Activated effector memory CD4-positive, alpha-beta T cell treated with anti-CD3 and anti-CD28 coated beads, Interleukin-2, amount 50 U/mL, for 16 hours (primary cell): ENCODE measurements at places on chromosomes 5 and 9.
A peak's percentile ranks its signal among the peaks of the same experiment; 100 is the strongest.

GRCh38 chr9:133048595-133048994 is 13.2 kb upstream of the CEL start:
- DNase-seq: no peak

DNA sequence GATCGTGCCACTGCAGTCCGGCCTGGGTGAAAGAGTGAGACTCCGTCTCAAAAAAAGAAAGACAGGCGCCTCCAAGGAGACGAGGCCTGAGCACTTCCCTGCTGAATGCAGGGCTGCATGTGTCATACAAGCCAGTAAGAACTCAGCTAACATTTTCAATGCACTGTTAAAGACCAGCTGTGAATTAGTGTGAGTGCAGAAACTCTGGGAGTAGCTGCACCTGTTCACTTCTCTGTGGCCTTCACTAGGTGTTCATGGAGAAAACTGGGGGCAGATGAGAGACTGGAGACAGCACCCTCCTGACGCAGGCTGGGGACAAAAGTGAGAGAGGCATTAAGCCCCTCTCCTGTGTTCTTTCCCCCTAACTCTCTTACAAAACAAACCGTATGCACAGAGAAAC is 41.8 kb downstream of the FBXO10 start:
- DNase-seq: no peak

- no peak for DNase-seq
These were observed 75.5 kb downstream of the PTPN3 start for GRCh38 chr9:109422641-109423040.

DNA sequence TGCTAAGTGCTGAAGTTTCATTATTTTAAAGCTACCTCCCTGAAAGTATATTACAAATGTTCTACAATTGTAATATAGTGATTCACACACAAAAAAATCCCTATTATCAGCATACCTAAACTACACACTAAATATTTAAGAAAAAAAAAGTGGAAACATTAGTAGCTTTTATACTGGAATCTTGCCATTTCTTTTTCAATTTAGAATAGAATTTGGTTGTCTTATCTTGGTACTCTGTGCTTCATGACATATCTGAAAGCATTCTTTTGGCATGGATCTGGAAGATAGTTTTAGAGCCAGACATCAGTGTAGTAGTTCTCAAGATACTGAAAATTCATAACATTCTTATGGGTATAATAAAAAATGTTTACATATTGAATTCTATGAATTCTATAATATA is 35.0 kb downstream of the SLC1A3 start:
- no peak for DNase-seq

DNA sequence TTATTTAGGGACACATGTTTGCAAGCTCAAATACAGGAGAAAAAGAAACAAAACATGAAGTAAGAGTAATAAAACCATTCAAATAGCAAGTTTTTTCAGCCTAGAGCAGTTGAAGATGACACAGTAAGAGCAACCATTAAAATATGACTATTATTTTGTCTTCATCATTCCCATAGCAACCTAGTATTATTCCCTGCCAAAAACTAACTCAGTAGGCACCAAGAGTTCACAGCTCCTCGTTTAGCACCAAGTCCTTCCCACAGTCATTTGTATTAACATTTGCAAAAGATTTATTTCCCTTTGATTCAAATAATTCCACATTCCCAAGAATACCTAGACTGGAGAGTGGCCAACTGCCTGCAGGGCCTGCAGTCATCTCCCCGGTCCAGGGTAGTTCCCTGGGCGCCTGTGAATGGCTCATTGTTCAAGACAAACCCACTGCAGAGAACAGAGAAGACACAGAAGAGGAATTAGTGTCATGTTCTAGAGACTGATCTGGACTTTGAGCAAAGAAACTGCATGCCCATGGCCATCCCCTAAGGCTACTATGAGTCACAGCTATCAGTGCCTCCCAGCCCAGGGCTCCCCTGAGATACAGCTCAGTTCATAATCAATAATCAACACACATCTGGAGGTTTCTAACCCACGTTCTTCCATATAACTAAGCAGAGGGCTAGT is 139.1 kb upstream of the MAP3K1 start:
- no peak for DNase-seq

GRCh38 chr9:133135146-133135745 is 14.2 kb upstream of the RALGDS start:
- peak; percentile 91 for DNase-seq

GRCh38 chr5:6326776-6327175 is 51.6 kb downstream of the MED10 start:
- DNase-seq: no peak

DNA sequence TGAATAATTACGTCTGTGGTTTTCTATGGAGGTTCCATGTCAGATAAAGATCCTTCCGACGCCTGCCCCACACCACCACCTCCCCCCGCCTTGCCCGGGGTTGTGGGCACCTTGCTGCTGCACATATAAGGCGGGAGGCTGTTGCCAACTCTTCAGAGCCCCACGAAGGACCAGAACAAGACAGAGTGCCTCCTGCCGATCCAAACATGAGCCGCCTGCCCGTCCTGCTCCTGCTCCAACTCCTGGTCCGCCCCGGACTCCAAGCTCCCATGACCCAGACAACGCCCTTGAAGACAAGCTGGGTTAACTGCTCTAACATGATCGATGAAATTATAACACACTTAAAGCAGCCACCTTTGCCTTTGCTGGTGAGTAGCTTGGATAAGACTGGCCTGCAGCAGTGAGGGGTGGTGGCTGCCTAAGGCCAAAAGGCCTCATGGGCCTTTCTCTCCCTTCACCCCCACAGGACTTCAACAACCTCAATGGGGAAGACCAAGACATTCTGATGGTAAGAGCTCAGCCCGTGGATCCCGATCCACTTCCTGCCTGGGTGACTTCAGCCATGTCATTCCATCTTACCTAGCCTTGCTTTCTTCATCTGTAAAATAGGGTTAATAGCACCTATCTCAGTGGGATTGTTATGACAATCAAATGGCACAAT is at the start of gene IL3:
Gene IL3 (plus strand): TSS at position 155 of the 661 bp plus-strand sequence. CDS start 52 bp downstream, at position 207.
- peak; percentile 51 for DNase-seq

DNA sequence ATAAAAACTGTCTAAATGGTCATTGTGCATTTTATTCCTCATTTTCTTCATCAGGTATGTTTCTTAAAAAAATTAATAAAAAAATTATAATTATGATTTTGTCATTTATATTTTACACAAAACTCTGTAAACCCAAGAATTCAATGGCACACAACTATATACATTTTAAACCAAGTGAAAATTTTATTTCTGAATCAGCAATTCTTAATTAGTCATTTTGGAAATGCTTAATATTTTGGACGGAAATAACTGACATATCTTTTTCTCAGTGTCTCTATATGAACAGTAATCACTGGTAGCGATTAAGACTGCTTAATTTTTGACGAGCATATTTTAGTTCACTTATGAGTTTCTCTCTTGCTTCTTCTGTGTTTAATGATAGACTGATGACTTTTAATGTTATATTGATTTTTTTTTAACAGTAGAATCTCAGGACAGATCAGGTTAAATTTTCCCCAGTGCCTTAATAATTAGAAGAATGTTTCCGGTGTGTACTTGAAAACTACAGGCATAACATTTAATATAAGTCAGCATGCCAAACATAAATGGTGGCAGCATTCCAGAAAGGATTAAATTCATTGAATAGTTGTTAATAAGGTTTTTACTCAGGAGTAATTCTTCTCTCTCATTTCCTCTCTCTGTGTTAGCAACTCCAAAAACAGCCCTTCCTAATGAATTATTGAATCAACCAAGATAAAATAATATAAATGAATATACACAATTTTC is 644.7 kb upstream of the CDH6 start:
- no peak for DNase-seq

- DNase-seq: peak; percentile 88
These were observed 4.7 kb upstream of the TNIP1 start for GRCh38 chr5:151085517-151086041.

DNA sequence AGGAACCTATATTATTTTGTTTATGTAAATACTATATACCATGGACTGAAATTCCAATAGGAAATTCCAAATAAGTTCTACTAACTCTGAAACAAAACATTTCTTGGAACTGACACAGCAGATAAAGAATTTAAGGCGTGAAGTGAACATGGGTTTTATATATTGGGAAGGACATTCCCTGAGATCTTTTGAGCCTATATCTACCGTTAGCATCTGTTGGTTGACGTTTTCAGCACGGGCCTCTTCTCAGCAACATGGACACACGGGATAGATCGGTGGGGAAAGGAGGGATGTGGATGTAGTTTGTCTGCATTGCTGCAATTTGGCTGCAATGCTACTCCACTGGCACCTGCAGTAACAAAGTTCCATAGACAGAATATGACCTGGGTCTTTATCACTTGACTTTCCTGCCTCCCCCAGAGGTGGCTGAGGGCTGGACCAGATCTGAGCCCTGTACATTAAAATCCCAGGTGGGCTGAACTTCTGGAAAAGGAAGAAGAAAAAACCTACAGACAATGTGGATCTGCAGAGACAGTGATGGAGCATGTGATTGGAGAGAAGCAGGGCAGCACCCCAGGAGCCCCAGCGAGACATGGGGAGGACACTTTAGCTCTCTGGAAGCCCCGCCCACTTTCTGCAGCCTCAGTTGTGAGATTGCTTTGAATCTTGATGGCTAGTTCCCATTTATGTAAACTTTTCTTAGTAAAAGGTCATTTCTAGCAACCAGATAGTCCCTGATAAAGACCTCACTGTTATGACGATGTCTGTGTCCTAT is 91.2 kb upstream of the CPEB4 start:
- DNase-seq: no peak

- no peak for DNase-seq
These were observed 62.1 kb downstream of the C5orf15 start for GRCh38 chr5:133906303-133906702.

- DNase-seq: no peak
These were observed 267.2 kb upstream of the DAB2 start for GRCh38 chr5:39691993-39692392.

DNA sequence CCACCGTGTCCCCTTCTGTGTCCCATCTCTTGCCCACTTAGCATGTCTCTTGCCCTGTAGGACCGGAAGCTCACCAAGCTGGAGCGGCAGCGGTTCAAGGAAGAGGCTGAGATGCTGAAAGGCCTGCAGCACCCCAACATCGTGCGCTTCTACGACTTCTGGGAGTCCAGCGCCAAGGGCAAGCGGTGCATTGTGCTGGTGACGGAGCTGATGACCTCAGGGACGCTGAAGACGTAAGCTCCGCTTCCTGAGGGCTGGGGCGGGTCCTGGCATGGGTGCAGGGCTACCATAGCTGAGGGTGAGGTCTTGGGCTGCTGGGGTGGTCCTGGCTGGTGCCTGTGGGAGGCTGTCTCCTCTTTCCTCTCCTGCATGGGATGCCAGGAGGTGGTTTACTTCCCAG is 45.7 kb downstream of the WNK2 start:
- DNase-seq: no peak

GRCh38 chr9:14899042-14899814 is 11.0 kb downstream of the FREM1 start:
- DNase-seq: no peak

- DNase-seq: no peak
These were observed 19.3 kb upstream of the GPR150 start for GRCh38 chr5:95600557-95600956.

GRCh38 chr9:91026266-91026665 is 224.6 kb downstream of the SYK start:
- DNase-seq: no peak

DNA sequence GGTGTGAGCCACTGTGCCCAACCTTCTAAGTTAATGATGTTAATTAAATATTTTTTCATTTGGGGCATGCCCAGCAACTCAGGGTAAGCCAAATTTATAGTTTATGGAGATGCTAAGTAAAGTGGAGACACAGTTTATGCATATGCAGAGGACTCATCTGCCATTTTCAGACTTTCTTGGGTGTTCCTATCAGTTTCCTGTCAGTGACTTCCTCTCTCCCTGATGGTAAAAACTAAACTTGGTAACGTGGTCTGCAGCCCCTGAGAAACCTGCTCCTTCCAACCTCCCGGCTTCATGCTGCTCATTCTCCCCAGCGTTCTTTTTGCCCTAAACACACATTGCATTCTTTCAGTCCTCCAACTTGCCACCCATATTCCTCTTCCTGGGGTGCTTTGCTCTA is 48.4 kb upstream of the TUT7 start:
- DNase-seq: no peak

DNA sequence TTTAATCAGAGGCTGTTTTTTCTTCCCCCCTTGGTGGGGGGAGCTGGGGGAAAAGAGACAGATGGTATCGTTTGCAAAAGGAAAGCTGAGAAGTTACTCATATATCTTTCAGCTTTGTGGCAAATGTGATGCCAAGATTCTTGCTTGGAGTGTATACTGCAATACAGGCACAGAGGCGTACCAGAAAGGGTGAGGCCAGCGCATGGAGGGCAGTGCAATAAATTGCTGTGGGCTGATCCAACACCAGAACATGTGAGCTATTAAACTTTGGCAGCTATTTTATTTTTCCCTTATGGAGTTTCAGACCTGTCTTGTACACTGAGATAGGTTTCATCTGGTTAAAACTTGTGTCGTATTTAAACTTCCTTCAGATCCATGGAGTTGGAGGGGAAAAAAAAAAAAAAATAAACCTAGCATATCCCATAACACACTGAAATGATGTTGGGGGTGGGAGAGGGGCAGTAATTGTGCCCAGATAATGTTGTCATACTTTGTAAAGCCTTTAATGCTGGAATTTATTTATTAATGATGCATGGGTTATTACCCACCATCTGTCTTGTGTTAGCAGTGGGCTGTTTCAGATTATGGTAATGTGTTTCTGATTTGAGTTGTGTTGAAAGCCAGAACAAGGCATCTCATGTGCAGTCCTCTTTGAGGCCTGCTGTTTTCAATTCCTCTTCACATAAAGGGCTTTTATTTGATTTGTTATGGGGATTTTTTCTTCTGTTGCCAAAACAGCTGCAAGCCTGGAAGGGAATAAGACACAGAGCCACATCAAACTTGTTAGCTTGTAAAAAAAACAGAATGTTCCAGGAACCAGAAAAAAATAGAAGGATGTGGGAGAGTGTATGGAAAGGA is 891.3 kb downstream of the TLE1 start:
- DNase-seq: no peak

GRCh38 chr9:93436218-93436617 is 15.3 kb upstream of the FAM120A start:
- DNase-seq: no peak

- no peak for DNase-seq
These were observed 113.8 kb upstream of the ANKRD55 start for GRCh38 chr5:56346741-56347535.

GRCh38 chr9:4997631-4998030 is 12.6 kb downstream of the JAK2 start:
- no peak for DNase-seq

- DNase-seq: no peak
These were observed 29.4 kb downstream of the OLFM1 start for GRCh38 chr9:135116881-135117280.

DNA sequence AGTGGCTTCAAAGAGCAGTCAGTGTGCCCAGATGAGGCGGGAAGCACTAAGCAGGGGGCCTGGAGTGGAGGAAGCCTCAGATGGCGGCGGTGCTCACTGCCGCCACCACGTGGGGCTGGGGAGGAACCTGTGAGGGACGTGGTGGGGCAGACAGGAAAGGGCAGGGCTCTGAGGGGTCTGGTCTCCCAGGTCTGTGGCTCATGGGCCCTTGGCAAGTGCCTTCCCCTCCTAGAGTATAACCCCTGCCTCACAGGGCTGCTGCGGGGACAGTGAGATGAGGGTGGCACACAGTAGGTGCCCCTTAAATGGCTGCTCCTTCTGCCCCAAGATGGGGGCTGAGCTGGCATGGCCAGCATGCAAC is 26.6 kb downstream of the NR5A1 start:
- no peak for DNase-seq
